ENCODE measurements at places on chromosomes 4 and X.

DNA sequence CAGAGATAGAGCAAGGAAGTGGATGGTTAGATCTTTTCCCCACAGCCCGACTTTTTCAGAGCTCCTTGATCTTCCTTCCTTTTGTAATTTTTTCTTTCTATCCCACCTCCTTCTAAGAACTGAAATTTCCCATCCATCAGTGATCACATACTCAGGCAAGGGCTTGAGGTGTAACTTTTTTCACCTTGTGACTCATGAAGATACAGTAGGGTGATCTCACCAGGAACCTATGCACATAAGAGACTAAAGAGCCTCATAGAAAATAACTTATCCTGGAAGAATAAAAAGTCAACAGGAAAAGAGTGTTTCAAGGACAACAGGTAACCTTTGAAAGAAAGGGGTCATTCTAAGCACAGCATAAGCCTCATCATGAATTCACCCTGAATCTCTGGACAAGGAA lies 131.2 kb upstream of the HCCS start:
- no peak for DNase-seq

- DNase-seq: no peak
These were observed 147.7 kb downstream of the DCK start for GRCh38 chr4:71141125-71141524.

DNA sequence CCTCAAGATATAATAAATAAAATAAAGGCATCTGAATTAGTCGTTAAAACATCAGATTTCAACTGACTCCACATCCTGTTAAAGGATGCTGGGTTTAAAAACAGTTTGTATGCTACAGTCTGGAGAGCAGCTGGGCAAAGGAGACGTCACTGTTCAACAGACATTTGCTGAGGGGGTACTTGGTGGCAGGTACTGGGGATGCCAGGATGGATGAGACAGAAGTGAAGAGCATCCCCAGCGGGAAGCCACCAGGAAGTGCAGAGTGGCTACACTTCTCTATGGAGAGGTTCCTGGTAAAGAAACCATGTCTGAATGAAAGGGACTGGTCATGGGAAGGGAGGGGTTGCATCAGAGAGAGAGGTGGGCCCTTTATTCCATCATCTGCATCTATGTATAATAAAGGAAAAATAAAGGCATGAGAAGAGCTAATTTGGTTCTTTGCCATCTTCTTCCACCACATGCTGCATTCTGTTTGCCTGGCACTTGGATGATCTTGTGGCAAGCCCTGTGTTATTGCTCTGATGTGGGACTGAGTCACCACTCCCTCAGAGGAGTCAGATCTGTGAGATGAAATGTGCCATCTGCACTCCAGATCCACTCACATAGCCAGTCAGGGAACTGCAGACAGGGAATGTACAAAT lies 145.0 kb downstream of the SOWAHB start:
- DNase-seq: no peak

- DNase-seq: no peak
These were observed 48.7 kb upstream of the KLHL4 start for GRCh38 chrX:87468941-87469340.

DNA sequence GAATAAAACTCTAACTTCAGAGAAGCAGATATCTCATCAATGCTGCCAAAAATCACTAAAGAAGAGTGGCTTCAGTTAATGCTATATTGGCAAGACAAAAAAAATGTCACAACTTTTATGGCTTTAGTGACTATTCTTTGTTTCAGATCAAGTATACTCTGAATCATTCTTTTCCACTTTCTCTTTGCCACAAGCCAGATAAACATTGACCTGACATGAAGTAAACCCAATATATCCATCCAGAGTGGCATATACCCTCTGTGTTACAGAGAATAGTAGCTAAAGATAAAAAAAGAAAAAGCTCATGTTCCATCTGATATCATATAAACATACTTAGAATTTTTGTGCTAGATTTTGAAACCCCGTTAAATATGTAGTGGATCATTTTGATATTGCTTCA lies 206.7 kb upstream of the CNKSR2 start:
- DNase-seq: no peak

- DNase-seq: no peak
These were observed 157.5 kb upstream of the SMIM31 start for GRCh38 chr4:164596318-164596878.

- DNase-seq: no peak
These were observed 855 bp downstream of the KLF3 start for GRCh38 chr4:38664706-38665401.

DNA sequence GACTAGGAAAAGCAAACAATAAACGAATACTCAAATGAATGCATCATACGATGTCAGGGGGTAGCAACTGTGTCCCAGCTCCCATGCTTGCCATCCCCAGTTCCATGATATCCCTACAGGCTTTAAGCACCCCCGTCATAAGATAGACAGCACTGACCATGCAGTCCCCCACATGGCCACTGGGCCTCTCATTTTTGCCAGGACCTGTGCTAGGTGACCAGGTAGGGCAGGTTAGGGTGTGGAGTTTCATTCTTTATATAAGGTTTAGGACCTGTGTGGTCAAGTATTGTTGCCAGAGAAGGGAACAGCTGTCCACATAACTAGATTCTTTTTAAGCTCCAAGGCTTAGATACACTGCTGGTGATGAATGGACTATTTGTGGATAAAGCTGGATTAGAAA lies 9.7 kb downstream of the PPEF2 start:
- no peak for DNase-seq

DNA sequence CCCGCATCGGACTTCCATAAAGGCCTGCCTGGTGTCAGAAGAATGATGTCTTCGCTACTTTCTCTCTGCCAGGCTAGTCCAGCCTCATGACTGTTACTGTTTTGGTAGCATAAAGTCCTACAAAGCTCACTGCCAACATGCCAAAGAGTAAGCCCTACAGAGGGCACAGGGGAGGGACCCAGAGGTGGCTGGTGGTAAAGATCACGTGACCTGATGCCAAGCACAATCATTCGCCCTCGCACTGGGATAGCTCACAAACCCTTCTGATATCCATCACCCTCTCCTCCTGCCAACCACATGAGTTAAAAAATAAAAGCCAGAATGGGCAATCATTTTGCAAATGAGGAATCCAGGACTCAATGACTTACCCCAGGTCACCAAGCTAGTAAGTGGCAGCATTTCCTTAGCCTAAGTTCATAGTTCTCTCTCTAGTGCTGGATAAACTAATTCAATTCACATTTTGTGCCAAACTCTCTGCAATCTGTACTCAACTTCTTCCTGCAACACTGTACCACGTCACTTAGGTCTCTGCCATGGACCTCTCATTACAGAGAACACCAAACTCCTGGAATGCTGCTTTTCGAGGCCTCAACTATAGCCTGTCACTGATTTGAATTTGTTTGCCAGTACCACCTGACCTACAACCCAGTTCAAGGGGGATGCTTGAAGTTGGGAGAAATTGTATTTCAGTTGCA lies 178.1 kb downstream of the SH3KBP1 start:
- DNase-seq: no peak

GRCh38 chr4:168917138-168917779 lies 92.8 kb downstream of the CBR4 start:
- DNase-seq: no peak

DNA sequence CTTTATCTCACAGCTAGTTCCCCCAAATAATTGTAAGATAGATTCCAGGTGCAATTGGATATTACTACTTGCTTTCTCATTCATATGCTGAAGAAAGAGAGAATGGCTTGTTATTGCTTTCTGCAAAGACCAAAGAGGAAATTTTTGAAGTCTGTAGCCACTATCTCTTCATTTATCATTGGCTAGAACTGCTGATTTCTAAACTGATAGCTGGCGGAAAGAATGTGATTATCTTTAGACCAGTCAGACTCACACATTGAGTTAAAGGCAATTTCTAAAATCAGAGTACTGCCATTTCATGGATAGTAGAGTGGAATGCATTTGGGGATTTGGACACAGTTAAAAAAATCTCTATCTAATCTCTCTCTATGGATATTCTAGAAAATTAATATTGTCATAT lies 12.4 kb upstream of the TMPRSS11E start:
- DNase-seq: no peak

GRCh38 chr4:150135134-150135772 lies 57.0 kb downstream of the DCLK2 start:
- DNase-seq: no peak

- DNase-seq: no peak
These were observed 37.4 kb upstream of the STS start for GRCh38 chrX:7109838-7110793.

DNA sequence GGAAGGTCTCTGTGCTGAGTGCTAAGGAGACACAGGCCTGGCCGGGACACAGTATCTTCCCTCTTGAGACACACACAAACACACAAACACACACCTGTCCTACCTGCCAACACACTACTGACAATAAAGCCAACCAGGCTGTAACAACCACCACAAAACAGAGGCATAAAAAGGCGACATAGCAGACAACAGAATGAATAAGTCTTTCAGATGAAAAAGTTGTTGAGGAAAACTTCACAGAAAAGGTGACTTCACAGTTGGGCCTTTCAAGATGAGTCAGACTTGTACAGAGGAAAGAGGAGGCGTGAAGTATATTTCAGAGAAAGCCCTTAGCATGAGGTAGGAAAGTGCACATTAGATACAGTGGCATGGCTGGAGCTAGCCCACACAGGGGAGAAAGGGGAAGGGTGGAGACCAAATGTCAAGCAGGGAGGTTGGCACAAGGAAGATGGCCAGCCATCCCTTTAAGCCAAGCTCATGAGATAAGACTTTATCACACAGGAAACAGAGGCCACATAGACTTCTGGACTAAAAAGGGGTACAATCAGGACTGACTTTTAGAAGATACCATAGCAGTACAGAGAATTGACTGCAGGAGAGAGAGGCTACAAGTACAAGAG lies 54.0 kb downstream of the SLC9A7 start:
- no peak for DNase-seq

DNA sequence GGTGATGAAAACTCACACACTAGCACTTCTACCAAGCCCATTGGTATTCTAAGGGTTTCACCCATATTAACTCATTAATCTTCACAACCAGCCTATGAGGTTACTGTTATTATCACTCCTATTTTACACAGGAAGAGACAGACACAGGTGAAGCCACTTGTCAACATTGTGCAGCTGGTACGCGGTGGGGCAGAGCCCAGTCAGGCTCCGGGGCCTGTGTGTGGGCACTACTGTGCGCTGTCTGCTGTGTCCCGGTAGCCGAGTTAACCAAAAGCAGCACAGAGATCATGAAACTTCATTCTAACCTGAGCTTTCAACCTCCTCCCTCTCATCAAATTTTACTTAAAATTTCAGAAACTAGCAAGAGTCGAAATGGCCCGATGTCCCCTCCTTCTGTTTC lies 111.3 kb downstream of the PHKA2 start:
- no peak for DNase-seq

GRCh38 chr4:149531861-149532260 lies 283.8 kb downstream of the IQCM start:
- no peak for DNase-seq

GRCh38 chr4:83870328-83870950 lies 334.5 kb downstream of the GPAT3 start:
- no peak for DNase-seq
